ENCODE measurements at places on chromosomes 5 and 9.

DNA sequence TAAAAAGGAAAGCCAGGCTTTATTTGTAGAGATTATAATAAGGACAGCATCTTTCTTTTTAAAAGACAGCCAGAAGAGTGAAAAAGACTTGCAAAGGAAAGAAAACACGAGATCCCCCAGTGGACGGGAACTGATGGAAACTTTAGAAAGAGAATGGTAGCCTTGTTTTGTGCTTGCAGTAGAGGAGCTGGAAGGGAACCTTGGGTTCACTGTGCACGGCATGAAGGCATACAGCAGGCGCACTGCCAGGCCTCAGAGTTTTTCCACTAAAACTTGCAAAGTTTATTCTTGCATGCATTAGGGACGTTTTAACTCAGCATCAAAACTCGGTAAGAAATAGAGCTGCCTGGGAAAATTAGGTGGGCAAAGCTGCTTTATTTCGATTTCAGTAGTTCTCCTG is 248.6 kb downstream of the IRX1 start:
- DNase-seq = no peak

DNA sequence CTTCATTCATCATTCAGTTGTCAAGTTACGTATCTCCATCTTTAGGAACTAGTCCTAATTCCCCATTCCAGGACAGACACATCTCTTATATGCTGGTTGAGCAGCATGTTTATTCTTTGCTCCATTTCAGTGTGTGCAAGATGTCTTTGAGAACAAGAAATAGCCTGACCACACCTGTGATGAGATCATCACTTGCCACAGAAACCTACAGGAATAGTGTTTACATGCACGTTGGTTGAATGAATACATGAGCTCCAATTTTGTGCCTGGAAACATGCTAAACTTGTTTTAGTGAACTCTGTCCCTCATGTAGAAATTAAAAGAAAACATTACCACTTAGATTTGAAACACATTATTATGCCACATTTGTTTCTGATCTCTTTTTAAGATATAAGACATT is 489.1 kb downstream of the CDH18 start:
- DNase-seq = no peak

- DNase-seq = no peak
Observed at GRCh38 chr5:97049175-97049574, 93.2 kb downstream of the LIX1 start.

GRCh38 chr9:120619751-120620655 is 40.0 kb upstream of the CDK5RAP2 start:
- peak; percentile 56 for DNase-seq

GRCh38 chr9:22855980-22856379 is 409.4 kb downstream of the DMRTA1 start:
- DNase-seq = no peak

- DNase-seq = no peak
Observed at GRCh38 chr5:139636975-139637408, 11.2 kb upstream of the CXXC5 start.

DNA sequence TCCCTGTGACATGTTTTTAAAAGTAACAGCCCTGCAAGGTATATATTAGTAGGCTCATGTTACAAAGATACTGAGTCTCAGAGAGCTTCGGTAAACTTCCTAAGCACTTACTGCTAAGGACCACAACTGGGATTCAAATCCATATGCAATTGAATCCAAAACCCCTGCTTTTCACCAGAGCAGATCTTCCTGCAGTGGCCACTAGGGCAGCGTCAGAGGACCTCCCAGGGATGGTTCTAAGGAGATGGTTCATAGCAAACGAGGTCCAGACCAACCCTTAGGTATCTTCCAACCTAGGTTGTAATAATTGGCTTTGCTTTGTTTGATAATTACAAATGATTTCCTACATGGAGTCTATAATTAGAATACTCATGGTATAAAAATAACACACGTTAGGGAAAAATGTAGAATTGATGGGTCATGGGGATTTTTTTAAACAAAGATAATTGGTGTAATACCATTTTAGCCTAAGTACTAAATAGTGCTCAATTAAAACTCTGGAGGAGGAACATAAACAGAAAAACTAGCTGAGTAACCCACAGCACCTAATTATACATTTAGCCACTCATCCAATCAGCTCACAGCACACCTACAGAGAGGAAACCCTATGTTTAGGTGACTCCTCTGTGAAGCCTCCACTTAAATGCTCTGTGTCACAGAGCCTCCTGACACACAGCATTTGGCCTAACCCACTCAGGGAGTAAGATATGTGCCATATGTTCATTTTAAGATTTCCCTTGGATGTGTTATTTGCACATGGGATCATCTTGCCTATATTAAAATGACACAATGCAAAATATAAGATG is 10.0 kb upstream of the CAST start:
- DNase-seq = no peak

- no peak for DNase-seq
Observed at GRCh38 chr5:115817386-115817785, 927 bp upstream of the CDO1 start.

DNA sequence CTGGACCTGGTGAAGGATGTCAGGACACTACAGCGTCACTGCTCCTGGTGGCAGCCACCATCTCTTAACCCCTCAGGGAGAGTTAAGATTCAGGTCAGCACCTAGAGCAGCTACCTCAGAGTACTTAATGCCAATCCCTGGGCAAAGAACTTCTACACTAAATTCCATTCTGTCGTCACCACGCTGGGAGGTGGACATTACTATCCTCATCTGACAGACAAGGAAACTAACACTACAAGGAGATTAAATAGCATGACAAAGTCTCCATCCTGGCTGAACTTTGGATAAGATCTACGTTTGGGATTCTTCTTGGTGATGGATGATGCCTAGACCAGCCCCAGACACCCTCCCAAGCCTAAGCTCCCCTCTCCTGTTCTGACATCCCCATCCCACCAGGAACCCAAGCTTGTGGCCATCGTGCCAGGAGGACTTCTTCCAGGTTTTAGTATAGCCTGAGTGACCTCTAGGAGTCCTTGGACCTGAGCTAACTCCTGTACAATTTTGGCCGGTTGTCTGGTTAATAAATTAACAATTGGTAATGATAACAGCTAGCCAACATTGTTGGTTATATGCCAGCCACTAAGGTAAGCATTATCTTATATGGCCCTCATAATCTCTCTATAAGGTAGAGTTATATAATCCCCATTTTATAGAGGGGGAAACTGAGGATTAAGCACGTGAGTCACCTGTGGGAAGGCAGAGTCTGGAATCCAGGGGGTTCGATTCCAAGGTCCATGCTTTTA is 54.8 kb downstream of the C5orf15 start:
- DNase-seq = no peak

Measured in renal pelvis (tissue), 12 donors.